ENCODE measurements at places on chromosomes 5 and 9.

DNA sequence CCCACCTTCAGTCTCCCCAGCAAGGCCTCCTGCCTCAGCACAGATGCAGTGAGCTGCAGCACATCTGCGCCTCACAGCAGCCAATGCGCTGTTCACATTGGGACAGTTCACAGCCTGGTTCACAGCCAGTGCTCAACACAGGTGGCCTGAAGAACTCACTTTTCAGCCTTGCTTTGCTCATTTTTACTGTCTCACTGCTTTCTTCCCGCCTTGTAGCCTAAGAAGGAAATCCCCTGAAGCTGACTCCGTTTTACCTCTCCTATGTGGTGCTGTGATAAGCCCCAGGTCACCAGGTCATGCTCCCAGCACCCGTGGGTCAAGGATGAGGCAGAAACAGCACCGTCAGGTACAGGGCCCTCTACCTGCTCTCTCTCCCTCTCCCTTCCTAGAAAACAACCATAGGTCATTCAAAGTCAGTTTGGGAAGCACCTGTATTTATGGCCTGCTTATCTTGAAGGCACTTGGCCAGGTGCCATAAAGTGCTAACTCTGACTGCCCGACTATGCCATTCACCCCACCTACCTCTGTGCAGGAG is 1.1 kb downstream of the GCNT4 start:
- DNase-seq = no peak

GRCh38 chr5:74341221-74341620 is 299.3 kb downstream of the ENC1 start:
- DNase-seq = no peak

DNA sequence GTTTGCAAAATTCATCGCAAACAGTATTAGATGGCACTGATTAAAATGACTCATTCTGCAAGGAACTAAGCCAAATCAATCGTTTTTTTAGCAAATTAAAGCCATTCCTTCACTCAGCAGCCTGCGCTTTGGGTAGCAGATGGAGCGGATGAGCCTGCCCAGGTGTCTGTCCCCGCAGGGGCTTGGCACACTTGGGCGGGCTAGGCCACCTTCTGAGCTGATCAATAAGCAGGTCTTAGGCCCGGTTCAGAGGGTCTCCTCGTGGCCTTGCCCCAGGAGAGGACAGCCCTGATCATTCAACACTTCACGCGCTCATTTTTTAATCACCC is 78.0 kb upstream of the FCN1 start:
- DNase-seq = no peak

DNA sequence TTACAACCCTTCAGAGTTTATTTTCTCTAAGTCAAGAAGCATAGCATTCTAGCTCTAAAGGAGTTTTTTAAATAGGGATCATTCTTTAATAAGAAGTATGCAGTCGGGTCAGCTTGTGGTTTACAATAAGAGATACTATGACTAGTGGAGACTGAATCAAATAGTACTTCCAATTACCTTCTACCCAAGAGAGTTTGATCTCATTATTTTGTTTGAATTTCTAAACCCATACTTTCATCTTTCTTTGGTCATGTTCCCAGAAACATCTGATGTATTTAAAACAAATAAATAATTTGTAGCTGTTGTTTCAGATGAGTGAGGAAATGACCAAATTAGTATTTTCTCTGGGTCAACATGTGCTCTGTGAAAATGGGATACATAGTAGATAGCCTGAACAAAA is 160.2 kb upstream of the CDH6 start:
- DNase-seq = no peak

GRCh38 chr5:54460181-54460919 is 4.9 kb downstream of the HSPB3 start:
- DNase-seq = no peak

- DNase-seq = no peak
Observed at GRCh38 chr9:81984928-81985327, 3.6 kb upstream of the SPATA31D1 start.

DNA sequence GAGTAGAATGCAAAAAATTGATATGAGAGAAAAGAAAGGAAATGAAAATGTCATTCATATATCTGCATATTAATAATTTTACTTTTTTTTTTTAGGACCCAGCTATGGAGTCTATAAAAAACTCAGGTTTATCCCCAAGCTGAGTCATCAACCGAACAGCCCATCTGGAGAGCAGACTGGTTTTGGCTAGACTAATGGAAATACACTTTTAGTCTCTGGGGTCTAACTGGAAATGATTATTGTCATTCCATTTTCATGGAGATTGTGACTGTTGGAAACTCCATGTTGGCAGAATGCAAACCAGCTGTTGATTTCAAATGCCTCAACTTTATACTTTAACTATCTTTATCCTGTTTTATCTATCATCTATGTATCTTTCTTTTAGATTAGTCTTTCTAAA is 28.7 kb downstream of the ANXA1 start:
- DNase-seq = no peak

DNA sequence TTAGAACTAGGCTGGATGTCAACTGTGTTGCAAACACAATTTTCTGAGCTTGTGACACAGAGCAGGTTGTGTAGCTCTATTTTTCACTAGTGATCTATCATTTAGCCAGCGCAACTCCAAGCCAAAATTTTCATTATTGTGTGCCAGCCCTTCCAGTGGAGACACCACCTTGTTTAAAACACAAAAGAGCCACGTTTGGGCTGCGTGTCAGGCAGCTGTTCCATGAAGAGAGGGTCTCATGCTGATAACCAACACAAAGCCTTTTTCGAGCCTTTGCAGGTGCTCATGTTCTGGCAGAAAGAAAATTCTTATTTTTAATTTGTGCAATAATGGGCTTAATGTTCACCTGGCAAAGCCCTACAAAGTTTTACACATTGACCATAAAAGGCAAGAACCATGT is 237.6 kb upstream of the RGMB start:
- DNase-seq = no peak

- DNase-seq = no peak
Observed at GRCh38 chr5:68405026-68405684, 189.6 kb downstream of the PIK3R1 start.

- DNase-seq = no peak
Observed at GRCh38 chr9:108994695-108995094, 18.6 kb downstream of the CTNNAL1 start.

GRCh38 chr5:36593867-36594266 is 12.5 kb upstream of the SLC1A3 start:
- DNase-seq = no peak

GRCh38 chr5:149697001-149697400 is 33.1 kb upstream of the PPARGC1B start:
- DNase-seq = no peak

DNA sequence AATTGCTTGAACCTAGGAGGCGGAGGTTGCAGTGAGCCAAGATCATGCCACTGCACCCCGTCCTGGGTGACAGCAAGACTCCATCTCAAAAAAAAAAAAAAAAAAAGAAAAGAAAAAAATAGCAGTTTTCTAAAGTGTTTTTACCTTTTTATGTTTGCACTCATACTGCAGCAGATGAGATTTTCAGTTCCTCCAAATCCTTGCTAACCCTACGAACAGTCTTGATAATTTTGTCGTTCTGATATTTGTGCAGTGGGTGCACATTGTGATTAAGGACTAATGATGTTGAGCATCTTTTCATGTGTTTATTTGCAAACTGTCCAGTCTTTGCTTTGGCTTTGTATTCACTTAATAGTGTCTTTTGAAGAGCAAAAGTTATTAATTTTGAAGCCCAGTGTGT is 42.9 kb downstream of the ZCCHC7 start:
- no peak for DNase-seq

- no peak for DNase-seq
Observed at GRCh38 chr5:154498591-154498990, 20.6 kb upstream of the HAND1 start.

- no peak for DNase-seq
Observed at GRCh38 chr5:130693509-130693908, 471.5 kb downstream of the HINT1 start.

DNA sequence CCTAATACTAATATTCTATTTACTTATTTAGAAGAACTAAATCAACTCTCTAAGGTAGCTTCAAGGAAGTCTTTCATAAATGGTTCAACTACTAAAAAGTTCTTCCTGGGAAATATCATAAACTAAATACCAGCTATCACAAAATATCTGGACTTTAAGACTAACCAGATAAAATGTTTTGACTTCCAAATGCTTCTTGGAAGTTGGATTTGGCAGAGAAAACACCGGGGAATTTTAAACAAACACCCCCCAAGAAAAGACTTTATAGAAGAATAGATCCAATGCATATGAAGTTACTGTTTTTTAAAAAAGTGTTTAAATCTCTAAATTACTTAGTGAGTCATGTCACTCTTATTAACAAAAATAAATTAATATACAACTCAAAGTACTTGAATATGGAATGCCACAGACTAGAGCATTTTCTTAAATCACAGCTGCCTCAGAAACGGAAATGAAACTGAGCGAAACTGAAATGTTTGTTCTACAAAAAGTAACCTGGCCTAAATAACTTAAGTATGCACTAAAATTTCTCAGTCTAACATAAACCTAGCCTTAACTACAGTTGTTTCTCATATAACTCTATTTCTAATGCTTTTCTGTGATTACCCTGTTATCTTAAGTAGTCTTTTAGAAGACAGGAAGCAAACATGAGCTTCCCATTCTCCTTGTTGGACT is 6.8 kb downstream of the ABCA1 start:
- DNase-seq = no peak

DNA sequence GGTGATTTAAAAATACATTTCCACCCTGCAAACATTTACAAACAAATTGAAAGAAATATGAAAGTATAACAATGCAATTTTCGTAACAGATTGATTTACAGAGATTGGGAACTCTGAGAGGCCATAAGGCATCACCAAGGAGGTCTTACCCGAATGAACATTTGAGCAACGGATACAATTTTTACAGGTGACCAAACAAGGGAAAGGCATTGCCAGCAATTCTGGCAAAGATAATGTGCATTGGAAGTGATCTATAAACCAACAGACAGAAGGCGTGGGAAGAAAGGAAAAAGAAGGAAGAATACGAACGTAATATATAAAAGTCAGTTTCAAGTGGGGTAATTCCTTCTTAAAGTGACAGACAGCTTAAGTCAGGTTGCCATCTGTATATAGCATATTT is 295.9 kb downstream of the CDH12 start:
- no peak for DNase-seq

- no peak for DNase-seq
Observed at GRCh38 chr9:93287189-93287552, 103.2 kb downstream of the WNK2 start.

DNA sequence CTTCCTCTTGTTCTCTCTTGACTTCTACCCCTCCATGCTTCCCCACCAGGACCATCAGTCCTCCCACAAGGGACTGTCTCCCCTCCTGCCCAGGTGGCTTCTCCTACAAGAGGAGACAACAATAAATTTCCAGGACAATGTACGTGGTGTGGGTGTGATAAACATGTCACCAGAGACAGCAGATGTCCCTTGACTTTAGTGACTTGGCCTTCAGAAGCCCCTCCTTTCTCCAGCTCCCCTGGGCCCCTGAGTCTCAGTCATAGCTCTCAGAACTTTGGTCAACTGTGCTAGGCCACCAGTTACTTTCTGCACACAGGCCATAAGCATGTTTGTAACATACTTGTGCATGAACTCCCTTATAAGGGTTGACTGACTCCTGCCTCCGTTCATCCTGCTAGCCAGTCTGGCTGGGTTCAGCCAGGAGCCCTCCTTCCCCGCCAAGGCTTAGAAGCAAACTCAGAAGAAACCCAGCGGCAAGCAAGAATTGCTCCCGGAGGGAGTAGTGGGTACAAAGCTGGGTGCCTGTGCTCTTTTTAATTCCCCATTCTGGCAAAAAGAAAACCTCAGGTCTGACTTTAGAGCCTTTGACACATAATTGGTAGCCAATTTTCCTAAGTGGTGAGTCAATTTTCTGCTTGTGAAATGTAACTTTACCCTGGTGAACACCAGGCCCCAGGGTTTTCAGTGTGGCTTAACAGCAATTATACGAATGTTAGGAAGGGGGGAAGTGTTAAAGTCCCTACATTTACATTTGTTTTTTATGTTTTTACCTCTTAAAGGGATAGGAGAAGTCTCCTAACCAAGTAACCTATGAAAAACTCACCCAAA is 49.2 kb downstream of the EBF1 start:
- no peak for DNase-seq

GRCh38 chr5:124935065-124935464 is 188.6 kb upstream of the ZNF608 start:
- DNase-seq = no peak

DNA sequence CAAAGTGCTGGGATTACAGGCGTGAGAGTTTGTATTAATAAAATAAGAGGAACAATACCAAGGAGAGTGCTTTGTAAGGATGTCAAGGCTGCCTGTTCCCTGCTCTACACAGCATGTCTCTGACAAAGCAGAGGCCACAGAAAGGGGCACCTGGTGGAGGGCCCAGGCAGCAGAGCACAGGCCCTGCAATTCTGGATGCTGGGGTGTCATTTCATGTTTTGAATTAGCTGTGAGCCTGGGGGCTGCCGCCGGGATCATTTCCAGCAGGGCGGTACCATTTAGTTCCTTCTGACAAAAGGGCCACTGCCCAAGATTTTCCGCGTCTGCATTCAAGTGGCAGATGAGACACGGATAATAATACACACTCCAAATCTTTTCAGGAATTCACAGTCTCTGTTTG is 396.9 kb downstream of the GADD45G start:
- no peak for DNase-seq

- DNase-seq = no peak
Observed at GRCh38 chr5:106306313-106307028, 1364.3 kb downstream of the EFNA5 start.

DNA sequence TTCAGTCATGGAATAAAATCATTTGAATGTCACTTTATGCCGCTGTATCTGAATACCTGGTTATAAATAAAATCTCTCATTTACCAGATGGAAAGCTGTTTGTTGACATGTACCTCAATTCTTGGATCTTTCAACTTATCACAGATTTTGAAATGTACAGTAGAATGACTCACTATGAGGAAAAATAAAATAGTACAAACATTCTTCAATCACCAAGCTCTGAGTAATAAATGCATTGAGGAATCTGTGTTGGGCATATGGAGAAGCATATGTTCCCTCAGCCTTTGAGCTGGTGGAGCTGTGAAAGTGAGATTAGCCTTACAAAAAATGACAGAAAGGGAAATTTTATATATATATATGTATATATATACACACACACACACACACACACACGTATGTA is 175.4 kb downstream of the KIAA0825 start:
- DNase-seq = no peak

DNA sequence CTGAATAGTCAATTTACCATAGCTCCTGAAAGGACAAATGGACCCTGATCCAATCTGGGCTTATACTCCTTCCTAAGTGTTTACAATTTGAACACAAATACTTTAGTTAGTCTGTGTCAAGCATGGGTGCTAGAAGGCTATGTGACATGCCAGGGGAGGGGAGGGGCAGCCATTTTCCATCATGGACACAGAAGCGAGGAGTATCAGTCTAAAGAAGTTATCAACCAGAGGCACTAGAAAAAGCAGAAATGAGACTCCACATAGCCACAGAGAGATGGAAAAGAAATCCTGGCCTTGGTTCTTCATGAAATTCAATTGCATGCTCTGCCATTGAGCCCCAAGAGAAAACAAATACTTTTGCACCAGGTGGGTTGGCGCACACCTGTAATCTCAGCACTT is 61.8 kb downstream of the NR6A1 start:
- DNase-seq = no peak
